ENCODE measurements at places on chromosomes 1 and 21.

DNA sequence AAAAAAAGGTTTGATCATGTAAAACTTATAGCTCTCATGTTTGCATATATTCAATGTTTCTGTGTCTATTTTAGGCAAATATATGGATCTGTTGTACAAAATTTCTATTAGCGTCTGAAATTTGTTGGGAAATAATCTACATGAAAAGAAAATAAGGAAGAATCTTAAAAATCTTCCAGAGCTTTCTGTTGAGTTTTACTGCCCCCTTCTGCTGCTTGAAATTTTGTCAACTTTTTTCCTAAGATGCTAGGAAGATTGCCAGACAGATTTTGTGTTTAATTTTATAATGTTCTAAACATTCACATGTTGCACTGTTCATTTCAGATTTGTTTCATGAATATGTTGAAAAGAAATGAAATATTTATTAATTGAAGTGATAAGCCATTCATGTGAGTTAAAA lies 2.5 kb upstream of the PTGS2 start:
- DNase-seq: no peak

- no peak for DNase-seq
These were observed 1440.3 kb downstream of the NCAM2 start for GRCh38 chr21:22438428-22439086.

DNA sequence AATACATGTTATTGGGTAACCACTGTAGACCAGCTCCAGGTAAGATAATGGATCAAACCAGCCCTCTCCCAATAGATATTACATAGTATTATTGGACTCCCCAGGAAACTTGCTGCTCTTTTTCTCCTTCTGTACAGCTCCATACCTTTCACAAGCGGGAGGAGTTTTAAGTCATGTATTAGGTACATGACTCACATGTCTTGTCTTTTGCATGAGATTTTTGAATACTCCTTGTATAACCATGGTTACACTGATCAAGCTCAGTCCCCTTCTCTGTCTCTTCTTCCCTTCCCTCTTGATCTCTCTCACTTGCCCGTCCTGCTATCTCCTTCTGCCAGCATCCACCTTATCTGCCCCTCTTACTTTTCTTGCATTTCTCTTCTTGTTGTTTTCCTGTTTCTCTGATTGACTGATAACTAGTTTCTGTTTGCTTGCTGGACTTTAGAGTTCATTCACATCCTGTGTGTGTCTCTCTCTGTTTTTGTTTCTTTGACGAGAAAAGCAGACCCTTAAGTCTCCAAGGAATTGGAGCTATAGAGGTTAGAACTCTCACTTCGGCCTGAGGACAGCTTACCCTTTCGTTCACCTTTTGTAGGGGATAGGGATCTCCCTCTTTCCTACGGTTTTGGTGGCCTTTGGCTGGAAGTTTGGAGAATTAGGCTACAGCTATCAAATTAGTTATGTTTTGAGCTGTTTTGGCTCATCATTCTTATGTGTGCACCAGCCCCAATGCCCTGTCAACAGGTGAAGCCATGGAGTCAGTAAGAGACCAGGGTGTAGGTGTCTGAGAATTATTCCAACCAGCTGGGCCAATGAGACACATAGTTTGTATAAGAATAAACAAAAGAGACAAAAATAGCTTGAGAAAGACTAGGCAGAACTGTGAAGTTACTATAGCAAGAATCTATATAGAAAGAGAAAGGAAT lies 49.0 kb upstream of the ASB17 start:
- DNase-seq: no peak

- DNase-seq: no peak
These were observed 9.5 kb upstream of the MAN1C1 start for GRCh38 chr1:25607123-25607522.

DNA sequence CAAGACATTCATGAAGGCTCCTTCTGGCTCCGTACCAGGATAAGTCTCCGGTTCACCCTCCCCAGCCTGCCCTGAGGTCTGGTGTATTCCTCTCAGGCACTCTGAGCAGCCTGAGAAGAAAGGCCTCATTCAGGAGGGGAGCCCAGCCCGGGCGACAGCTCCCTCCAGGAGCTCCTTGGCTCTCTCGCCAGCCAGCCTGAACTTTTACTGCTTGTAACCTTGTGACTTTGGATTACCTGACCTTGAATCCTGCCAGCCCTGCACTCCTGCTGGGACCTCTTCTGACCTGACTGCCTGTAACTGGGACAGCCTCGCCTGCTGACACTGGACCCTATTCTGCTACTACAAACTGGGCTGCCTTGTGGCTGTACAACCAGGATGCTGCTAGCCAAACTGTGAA lies 65.8 kb downstream of the CD34 start:
- DNase-seq: no peak

GRCh38 chr1:67612788-67613241 lies 72.2 kb upstream of the GADD45A start:
- DNase-seq: no peak

- peak; percentile 92 for DNase-seq
These were observed at the start of gene BTG2 for GRCh38 chr1:203304919-203305808. Gene BTG2, plus strand, starts transcription at chr1:203305519. Its CDS starts 88 bp downstream, at chr1:203305607.

GRCh38 chr1:209420276-209420675 lies 163.2 kb upstream of the CAMK1G start:
- DNase-seq: no peak

GRCh38 chr1:200973937-200974657 lies 49.4 kb downstream of the KIF21B start:
- no peak for DNase-seq

GRCh38 chr1:180778782-180779398 lies 133.8 kb upstream of the KIAA1614 start:
- no peak for DNase-seq

DNA sequence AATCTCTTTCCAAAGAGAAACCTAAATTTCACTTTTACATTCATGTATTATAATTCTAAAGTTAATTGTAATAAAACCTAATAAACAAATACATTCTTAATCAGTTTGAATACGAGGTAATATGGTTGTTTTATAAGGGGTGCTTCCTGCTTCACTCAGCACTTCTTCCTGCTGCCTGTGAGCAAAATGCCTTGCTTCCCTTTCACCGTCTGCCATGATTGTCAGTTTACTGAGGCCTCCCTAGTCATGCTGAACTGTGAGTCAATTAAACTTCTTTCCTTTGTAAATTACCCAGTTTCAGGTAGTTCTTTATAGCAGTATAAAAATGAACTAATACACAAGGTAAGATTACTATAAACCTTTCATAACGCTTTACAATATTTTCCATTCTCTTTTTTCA lies 491.1 kb upstream of the LRRC7 start:
- no peak for DNase-seq

DNA sequence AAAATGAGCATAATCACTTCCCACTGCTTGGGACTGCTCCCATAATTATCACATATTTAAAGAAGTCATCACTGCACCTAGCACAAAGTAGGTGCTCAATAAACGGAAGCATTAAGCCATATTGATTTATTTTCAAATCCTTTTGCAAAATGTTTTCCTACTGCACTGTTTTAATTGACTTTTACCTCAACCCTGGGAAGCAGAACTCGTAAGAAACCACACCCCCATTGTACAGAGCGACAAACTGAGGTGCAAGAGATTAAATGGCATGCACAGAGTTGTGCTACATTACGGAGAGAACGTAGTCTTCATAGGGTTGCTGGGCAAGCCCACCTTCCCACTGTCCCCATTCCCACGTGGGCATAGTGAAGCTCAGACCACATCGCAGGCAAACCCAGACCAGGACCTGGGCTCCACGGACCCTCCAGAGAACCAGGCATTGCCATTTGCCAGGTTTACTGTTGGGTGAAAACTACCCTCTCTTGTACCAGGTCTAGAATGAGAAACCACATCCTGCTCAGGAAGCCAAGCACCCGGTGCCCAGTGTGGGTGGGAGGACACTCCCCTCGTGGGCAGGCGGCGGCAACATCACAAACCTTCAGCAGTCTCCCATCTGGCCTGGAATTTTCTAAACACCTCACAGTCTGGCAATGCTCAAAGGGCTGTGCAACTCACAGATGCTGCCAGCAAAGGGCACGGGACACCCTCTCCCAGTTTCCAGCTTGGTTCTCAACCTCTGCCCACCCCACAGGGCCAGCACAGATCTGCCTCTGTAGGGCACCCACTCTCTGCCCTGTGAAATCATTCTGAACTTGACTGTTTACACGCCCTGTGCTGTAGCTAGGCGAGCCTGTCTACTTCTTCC lies 8.2 kb downstream of the IFFO2 start:
- DNase-seq: peak; percentile 62

GRCh38 chr21:41662761-41663160 lies 104.1 kb downstream of the RIPK4 start:
- no peak for DNase-seq

DNA sequence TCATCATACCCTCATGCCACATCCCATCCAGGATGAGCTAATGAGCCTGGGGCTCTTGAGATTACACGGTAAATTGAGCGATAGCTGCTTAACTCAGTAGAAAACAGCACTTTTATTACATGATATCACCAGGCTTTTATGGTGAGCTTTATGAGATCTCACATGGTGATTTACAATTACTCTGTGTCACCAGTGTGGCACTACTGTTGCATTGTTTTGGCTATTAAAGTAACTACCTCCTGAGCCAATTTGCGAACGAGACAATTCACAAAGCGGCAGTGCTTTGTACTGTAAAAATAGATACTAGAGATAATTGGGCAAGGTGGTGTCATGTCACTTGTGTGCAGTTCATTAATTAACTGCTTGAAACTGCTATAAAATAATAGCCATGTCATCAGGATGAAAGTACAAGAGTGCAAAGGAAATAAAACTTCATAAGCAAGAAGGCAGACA lies 767.7 kb upstream of the ADGRL2 start:
- no peak for DNase-seq

GRCh38 chr1:98661544-98662355 lies at the start of gene SNX7:
Gene SNX7, plus strand, starts transcription at chr1:98661721. Its CDS starts 11 bp downstream, at chr1:98661732.
- no peak for DNase-seq

DNA sequence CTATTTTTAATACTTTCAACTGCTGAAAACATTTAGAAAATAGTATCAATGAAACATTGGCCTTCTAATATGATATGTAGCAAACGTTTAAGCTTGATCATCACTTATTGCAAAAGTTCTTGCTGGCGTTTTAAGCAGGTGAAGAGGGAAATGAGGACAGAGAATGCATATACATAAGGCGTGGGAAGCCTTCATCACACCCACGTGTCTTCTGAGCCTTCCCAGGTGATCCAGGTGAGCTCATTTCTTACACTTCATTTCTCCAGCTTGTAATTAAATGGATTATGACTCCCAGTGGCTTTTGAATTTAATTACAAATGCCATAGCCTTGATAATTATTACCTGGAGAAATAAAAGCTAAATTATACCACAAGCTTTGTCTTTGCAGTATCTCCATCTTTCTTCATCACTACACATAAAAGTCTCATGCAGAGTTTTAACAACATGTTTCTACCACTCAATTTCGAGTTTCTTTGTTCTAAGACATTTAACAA lies 1973.8 kb downstream of the MRPL39 start:
- DNase-seq: no peak

DNA sequence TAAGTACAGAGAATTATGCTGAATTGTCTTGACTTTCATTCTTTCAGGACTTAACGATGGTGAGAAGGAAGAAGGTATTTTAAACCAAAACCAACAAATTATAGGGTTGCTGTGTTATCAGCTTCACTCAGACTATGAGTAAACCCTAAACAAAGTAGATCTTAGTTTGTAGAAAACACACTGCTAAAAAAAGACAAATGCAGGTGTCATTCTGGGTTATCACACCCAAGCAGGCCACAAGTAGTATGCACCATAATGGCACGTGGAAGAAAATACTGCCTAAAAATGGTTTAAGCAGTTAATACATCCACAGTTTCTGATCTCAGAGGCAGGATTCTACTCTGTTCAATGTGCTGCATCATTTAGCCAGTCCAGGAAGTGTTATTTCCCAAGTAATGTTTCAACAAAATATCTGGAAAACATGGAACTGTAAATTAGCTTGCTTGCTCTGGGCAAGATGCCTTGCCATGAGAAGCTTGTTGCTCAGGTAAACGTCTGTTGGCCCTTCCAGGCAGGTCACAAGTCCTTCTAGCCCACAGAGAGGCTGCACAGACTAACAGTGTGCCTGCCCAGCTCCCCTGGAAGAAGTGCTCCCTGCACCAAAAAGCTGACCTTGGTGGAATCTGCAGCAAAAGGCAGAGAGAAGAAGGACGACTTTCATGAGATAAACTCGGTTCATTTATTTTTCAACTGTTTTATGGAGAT lies 4.1 kb downstream of the DIPK1A start:
- DNase-seq: no peak

DNA sequence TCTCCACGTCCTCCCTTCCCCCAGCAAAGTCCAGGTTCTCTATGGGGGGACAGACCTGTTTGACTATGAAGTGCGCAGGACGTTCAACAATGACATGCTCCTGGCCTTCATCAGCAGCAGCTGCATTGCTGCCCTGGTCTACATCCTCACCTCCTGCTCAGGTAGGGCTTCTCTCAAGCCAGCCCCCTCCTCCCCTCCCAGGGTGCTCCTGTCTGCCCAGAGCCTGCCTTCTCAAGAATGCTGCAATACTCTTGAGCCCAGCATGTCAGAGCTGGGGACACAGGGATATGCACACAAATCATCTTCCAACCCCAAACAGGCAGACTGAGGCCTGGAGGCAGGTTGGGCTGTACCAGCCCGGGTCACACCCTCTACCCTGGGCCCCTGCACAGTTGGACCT lies 35.4 kb downstream of the DISP3 start:
- no peak for DNase-seq

DNA sequence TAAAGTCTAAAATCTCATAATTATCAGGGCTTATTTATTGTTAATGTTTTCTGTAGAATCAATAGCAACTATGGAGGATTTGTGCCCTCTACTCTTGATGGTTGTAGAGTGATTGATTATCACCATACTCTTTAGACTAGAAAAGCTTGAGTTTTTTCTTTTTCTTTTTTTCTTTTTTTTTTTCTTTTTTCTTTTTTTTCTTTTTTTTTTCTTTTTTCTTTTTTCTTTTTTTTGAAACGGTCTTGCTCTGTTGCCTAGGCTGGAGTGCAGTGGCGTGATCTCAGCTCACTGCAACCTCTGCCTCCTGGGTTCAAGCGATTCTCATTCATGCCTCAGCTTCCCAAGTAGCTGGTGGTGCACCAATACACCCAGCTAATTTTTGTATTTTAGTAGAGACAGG lies 29.7 kb downstream of the TOR1AIP1 start:
- DNase-seq: no peak

DNA sequence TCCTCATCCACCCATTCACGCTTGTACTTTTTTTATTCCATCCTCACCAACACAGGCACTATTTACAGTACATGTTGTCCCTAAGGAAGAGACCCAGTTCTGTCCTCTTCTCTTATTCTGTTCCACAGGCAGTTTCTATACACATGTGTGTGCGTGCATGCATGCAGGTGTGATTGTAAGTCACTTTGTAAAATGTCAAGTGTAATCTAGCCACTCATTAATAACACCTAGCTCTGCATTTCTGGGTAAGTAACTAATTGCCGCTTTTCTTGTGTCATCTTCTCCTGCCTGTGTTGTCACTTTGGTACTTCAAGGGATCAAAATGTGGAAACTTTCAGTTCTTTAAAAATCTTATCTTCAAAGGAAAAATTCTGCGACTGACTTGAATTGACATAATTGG lies 377.2 kb downstream of the SEC16B start:
- DNase-seq: no peak

Data from activated CD4-positive, alpha-beta T cell treated with anti-CD3 and anti-CD28 coated beads, Interleukin-2, amount 50 U/mL, for 1 hour (primary cell).